ENCODE measurements at places on chromosomes 13 and 19.

GRCh38 chr13:82749551-82749950 lies 1132.7 kb downstream of the SLITRK1 start:
- no peak for DNase-seq

- DNase-seq, result no peak
Observed at GRCh38 chr19:3450796-3451411, 29.4 kb downstream of the SMIM24 start.

- no peak for DNase-seq
Observed at GRCh38 chr13:25037057-25037813, 58.7 kb upstream of the PABPC3 start.

DNA sequence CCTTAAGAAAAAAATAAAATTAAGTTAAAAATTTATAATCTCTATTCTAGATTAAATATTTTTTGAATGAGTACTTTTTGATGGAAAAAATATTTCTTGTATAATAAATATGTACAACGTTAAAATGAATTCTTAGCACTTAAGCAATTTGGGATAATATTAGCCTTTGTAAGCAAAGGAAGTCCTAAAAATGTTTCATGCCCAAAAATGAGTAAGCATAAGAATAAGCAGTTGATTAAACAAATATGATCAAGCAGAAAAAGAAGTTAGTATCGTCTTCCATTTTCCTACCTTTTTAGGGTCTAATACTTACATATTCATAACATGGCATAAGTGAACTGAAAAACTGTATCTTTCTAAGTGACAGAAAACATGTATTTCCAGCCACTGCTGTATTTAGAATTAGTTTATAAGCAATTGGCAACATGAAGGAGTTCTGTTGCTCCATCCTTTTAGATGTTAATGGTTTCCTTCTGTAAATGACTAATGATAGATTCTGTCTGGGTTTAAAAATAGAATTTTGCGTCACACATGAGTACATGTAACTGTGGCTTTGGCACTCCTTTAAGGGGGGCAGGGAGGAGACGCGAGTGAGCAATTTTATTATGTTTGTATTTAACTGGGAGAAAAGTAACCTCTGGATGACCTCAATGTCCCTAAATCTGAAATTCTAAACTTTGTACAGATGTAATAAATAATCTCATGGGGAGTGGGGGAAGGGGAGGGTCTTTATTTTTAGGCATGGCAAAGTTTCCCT lies 237.4 kb downstream of the RGCC start:
- no peak for DNase-seq

DNA sequence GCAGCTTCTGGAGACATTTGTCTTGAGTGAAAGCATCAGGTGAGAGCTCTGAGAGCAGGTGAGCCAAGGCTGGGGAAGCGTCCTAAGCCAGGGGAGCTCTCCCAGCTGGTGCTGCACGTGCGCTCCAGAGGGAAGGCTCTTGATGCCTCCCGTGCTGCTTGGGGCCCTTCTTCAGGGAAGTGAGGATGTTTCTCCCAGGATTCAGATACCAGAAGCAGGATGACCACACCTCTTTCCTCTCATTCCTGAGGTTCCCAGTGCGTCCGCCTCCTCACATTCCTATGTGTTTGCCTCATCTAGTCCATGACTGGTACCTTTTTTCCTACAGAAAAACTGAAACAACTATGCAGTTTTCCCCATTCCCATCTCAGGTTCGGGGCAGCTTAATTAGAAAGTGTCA lies 231.0 kb upstream of the IRS2 start:
- no peak for DNase-seq

GRCh38 chr13:33462109-33462508 lies 176.6 kb upstream of the STARD13 start:
- no peak for DNase-seq

DNA sequence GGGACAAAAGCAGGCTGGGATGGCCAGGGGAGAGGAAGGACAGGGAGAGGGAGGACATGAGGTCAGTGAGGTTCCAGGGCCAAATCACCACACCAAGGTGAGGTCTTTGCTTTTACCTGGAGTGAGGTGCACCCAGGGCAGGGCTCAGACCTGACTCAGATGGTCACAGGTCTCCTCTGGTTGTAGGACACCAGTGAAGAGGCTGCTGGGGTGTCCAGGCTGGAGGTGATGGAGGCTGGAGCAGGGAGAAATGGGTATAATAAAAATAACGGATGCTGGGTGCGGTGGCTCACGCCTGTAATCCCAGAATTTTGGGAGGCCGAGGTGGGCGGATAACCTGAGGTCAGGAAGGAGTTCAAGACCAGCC lies 6.9 kb downstream of the GRAMD1A start:
- DNase-seq, result no peak

GRCh38 chr19:35860436-35860817 lies 3.7 kb downstream of the KIRREL2 start:
- DNase-seq, result no peak

DNA sequence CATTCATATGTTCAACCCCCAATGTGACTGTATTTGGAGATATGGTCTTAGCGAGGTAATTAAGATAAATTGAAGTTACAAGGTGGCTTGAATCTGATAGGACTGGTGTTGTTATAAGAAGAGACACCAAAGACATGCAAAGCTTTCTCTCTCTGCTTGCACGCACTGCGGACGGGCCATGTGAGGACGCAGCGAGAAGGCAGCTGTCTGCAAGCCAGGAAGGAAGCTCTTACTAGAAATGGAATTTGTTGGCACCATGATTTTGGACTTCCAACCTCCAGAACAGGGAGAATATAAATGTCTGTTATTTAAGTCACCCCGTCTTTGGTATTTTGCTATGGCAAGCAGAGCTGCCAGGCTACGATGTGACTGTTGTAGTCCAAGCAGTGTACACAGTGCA lies 4.8 kb downstream of the DLEU7 start:
- no peak for DNase-seq

GRCh38 chr13:98581971-98582702 lies 5.2 kb upstream of the STK24 start:
- DNase-seq, result no peak

GRCh38 chr19:13334801-13335481 lies 171.3 kb downstream of the CACNA1A start:
- DNase-seq, result no peak

Measured in NCI-H1048 (cell line).